ENCODE measurements at places on chromosomes 6 and 20. TPM values are rescaled to one million over a fixed set of nuclear protein-coding genes. Genes with fewer than 3 reads are reported as not detected.

DNA sequence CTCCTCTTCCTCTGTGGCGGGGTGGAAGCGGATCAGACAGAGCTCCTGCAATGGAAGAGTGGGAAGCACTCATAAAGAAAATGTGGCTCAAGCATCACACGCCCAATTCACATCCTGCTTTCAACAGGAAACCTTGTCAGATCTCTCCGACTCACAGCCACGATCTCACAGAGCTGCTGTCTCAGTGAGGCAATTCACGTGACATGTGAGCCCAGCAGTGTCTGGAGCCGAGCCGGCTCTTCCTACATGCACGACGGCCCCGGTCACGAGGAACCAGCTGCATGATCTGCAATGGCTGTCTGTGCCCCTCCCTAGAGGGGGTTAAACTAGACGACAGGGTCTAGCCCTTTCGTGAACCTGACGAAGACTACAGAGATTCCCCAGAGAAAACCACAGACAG, 29.5 kb upstream of the TCFL5 start:
- no peak for DNase-seq

DNA sequence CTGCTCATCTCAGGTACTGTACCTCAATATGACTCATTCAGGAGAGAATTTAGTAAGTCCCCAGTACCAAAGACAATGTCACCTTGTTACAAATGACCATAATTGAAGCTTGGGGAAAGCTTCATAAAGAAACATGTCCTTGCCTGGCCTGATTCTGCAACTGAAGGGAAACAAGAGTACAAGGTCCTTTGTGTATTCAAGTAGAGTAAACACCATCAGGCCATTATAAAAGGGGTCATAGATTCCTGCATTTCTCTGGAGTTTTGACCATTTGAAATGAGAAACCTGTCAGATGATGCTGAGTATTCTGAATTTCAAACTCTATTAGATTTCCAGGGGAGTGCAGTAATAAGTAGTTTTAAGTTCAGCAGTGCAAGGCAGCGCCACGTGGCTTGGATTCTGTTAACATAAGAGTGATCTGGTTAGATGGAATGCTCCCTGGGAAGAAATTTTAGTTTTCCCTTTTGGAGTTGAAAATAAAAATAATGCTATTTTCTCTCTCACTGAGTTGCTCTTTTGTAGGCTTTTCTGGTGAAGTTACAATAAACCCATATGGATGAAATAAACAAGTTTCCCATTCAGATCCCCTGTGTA, 1054.3 kb downstream of the EPHA7 start:
- no peak for DNase-seq

GRCh38 chr6:109411034-109411433, 28.8 kb upstream of the CD164 start:
- DNase-seq: no peak

- DNase-seq: no peak
These were observed 249.7 kb upstream of the SYNCRIP start for GRCh38 chr6:85892346-85892745.

DNA sequence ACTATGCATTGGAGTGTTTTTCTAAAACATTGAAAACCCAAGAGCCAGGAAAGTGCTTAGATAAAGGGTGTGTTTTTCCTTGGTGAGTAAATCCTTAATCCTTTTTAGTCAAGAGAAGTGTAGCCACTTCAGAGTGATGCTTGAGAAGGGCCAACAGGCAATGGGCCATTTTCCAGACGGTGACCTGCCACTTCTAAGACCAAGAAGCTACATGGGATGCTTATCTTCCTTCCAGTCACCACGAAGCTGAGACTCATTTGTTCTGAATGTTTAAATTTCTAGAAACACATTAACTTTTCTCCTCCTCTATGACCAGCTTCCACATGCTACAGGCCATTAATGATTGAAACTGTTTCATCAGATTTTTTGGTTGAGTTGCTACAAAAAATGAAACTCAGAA, 34.4 kb upstream of the NHSL1 start:
- DNase-seq: no peak

DNA sequence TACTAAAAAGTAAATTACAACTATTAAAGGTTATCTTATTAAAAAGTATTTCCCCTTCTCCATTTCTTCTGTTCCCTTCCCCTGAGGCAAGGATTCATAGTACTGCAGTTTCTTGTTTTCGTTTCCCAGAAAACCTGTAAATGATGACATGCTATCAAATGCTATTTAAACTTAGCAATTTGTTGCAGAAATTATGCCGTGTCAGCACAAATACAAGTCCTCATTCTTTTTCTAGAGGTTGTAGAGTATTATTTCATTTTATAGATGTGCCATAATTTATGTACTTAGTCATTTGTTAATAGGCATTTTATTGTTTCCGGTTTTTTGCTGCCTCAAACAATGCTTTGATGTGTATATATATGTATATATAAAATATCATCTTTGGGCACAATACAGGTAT, 268.4 kb downstream of the PLCB1 start:
- DNase-seq: no peak

DNA sequence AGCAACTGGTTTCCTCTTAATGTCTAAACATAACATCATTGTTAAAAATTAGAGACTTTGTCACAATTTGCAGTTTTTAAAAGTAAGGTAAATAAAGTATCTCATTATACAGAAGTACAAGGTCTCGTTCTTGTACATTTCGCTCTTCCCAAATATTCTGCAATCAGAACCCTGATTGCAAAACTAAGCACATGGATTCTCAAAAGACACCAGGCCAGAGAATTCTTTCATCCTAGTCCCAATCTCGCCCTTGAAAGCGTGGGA, 355 bp upstream of the AKAP7 start:
- DNase-seq: no peak

GRCh38 chr6:136762022-136762975, 30.0 kb downstream of the MAP3K5 start:
- no peak for DNase-seq

DNA sequence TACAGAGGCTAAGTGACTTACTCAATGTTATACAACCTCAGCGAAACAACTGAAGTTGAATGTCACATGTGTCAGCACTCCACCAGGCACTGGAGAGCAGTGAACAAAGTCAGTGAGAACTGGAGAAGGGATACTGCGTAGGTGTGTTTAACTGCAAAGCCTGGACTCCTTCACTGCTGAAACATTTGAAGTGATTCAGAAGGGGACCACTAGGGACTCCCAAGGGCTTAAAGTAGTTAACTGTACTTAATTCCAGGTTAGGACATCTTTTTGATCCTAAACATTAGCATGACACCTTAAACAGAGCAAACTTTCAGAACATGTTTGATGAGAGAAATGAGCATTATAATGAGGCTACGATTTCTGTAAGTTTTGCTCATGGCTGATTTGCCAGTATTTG, 45.0 kb upstream of the ZBTB24 start:
- no peak for DNase-seq

GRCh38 chr6:149218915-149219314, 98.6 kb upstream of the TAB2 start:
- no peak for DNase-seq

GRCh38 chr20:55103188-55103587, 627.8 kb downstream of the DOK5 start:
- DNase-seq: no peak

GRCh38 chr20:59446376-59446775, 146.0 kb downstream of the EDN3 start:
- DNase-seq: no peak

DNA sequence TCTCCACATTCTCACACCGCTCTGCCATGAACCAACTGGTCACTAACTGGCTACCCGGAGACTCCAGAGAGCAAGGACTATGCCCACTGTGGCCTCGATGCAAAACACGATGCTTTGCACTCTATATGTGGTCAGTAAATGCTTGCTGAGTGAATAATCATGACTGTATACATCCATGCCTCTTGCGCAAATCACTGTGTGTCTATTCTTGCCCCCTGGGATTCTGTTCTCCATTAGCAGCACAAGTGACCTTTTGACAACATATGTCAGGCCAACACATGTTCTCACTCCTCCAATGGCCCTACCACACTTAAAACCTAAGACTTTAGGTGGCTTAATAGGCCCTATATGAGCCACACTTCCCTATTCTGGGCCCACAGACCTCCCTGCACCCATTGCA, 16.9 kb downstream of the KIF16B start:
- DNase-seq: no peak

- no peak for DNase-seq
These were observed 187.1 kb upstream of the PHACTR1 start for GRCh38 chr6:12529364-12530019.

- peak; percentile 28 for DNase-seq
These were observed 117.2 kb upstream of the BACH2 start for GRCh38 chr6:90413867-90414266.

DNA sequence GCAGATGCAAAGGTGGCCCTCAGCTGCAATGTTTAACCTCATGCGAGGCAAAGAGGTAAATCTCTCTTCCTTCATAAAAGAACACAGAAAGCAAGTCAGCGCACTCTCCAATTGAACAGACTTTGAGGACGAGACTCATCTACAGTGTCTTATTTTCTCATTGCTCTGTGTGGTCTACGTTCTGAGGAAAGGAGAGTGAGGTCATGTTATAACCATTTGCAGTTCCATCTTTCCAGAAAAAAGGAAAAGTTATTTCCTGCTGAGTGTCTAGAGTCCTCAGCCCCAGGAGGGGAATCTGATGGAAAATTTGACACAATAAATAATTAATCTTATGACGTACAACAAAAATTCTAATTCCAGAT, 35.6 kb upstream of the THBS2 start:
- DNase-seq: no peak

GRCh38 chr20:31712564-31713311, 9.9 kb downstream of the BCL2L1 start:
- peak; percentile 88 for DNase-seq

DNA sequence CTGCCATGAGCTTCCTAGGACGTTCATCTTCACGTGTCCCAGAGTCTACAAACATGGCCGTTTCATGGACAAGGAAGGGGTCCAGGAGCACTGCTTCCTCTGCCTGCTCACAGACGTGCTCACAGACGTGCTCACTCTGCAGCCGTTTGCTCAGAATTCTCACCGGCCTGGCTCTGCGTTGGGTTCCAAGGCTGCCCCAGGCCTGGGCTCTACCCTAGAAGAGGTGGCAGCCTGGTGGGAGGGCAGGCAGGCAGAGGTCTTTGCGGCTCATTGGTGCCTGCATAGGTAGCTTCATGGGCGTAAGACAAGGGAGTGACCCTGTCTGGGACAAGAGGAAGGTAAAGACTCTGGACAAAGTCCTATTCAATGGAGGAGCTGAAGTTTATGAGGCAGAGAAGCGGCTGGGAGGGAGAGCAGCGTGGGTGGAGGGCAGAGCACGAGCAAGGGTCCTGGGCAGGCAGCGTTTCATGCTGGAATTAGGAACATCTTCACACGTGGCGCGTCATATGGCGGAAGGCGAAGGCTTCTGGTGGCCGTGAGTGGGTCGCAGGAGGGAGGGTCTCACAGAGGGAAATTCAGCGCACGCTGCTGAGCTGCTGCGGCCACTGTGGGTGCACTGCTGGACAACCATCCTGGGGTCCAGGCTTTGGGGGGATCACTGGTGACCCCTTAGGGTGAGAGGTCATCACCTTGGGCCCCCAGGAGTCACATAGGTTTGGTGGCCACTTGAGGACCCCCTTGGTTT, 138.2 kb downstream of the PHACTR3 start:
- no peak for DNase-seq

DNA sequence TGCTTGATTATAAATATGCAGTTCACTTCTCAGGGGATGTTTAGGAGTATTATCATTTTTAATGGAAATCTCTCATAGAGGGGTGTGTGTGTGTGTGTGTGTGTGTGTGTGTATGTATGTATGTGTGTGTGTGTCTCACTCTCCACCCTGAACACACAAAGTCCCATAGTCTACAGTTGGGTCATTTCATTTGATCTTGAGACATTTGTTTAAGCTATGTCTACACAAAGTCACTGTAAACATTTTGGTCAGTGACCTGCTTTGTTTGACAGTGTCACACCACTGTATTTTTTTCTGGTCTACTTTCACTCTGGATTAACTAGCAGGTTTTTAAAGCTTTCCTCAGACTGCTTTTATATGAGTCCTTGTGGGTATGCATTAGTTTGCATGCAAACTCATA, 215.2 kb downstream of the GRIK2 start:
- DNase-seq: no peak

DNA sequence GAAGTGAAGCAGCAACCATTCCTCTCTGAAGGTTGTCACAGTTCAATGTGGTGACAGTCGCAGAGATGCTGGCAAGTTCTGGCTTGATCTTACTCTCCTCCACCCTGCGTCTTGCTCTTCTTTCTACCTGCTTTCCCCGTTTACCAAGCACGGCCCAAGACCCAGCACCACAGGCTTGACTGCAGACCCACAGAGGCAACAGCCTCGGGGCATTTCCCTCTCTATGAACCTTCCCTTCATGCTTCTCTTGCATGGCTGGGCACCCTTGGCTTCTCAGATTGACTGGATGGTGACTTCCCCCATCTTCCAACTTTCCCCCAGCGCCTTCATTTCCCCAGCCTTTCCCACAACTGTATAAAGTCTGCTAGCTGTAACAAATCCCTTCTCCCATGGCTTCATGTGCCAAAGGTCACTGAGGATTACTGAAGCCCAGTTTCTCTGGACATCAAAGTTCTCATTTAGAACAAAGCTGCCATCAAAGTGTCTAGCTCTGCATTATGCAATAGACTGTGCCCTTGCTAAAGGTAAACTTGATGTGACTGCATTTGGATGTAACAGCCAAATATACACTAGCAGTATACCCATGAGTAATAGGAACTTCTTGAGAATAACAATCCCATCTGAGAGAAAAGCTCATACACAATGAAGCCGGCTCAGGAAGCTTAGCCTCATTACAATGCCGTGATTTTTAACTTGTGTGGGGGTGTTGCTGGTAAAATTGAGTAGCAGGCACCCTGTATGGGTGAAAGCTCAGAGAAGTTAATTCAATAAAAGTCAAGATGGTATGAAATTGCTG, 723.1 kb upstream of the FLRT3 start:
- DNase-seq: no peak

DNA sequence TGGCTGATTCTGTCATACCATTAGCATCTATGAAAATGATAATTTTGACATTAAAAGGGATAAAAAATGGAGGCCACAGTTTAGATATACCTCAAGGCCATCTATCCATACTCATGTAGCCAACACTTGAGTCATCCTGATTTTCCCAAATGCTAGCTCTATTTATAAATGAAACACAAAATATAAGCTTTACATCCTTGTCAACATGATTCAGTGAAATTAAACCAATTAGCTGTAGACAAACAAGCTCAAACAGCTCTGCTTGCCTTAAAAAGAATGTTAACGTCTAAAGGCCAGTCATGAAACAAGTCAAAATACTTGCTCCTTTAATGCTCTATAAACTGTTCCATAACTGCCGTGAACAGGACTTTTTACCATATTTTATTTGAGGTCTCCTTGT, 40.3 kb downstream of the ABRACL start:
- no peak for DNase-seq

NKX2-2 gene
- not detected for total RNA-seq

LAMP5 gene
- 6.8 TPM for total RNA-seq

SLC17A3 gene
- total RNA-seq: not detected

MYB gene
- total RNA-seq: 4.0 TPM

KIAA1755 gene
- 47.6 TPM for total RNA-seq

C6orf52 gene
- total RNA-seq: not detected

OR12D3 gene
- total RNA-seq: not detected

ENPP5 gene
- total RNA-seq: not detected
